ENCODE measurements at places on chromosomes 5 and 9.
A peak's percentile ranks its signal among the peaks of the same experiment; 100 is the strongest.

DNA sequence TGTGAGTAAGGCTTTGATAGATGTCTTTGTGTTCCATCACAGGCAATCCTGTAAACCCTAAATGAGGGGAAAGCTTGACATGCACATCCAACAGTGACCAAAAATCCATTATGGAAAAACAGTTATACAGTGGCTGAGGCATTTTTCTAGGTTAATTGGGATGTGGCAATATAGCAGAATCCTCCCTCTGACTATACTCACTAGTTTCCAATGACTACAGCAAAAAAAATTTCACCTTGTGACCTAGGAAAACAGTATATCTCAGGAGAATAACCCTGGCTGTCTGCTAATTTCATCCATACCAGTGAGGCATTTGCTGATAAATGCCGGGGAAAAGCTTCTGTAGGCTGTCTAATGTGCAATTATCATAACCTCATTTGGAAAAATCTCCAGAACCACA is 49.9 kb upstream of the SNCAIP start:
- no peak for DNase-seq

DNA sequence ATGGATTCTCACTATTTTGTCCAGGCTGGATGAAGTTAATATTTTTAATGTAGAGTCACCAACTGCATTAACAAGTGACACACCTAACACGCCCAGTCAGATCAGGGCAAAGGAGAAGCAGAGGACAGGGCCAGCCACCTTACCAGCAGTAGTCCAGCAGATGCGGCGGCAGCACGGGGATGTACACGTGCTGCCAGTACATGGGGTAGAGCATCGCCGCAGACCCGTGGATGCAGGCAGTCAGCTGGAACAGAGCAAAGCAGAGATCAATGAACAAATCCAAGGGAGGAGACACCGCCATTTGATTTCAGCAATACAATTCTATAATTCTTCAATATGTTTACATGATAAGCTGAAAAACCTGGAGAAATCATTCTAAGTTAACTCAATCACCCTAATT is 274.2 kb downstream of the CRB2 start:
- no peak for DNase-seq

DNA sequence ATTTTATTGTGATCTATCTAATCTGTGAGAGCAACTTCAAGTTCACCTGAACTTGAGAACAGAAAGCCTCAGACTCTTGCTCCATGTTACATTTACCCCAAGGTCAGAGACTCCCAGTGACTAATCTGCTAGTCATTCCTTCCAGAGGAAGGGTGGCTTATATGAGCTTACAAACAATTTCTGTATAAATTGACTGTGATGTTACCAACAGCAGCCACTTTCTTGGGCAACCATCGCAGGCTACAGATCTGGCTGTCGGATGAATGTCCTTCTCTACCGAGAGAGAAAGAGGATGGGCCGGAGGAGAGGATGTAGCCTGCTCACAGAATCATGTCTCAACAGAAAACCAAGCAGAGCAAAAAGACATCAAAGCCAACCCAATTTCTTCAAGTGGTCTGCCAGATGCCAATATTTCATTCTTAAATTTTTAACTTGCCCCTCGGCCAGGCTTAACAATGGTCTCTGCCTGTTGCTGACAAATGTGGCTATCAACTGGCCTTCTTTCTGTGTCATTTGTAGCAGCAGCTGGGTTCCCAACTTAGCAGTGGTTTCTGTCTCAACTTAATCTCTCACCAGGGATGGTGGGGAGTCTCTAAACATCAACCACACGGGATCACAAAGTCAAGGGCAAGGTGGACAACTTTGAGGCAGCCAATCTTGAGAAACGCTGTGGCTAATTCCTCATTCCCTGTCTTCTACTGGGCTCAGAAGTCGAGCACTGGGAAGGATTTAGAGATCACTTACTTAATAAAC is 81.3 kb downstream of the RAPGEF1 start:
- no peak for DNase-seq

DNA sequence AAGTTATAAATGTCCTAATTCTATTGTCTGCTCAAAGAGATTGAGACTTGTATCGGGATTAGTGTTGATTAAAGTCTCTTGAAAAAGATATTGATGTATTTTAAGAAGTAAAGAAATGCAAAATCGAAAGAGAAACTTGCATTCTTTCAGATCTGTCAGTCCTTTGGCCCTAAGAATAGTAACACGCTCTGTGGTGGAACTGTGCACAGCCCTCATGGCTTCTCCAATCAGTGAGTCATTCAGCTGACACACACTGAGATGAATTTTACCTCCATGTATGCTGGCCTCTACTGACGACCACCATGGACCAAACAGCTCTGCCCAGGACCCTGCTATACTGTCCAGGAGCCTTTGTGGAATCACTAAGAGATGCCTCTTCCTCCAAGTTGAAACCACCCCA is 232.4 kb downstream of the ESM1 start:
- DNase-seq = no peak

DNA sequence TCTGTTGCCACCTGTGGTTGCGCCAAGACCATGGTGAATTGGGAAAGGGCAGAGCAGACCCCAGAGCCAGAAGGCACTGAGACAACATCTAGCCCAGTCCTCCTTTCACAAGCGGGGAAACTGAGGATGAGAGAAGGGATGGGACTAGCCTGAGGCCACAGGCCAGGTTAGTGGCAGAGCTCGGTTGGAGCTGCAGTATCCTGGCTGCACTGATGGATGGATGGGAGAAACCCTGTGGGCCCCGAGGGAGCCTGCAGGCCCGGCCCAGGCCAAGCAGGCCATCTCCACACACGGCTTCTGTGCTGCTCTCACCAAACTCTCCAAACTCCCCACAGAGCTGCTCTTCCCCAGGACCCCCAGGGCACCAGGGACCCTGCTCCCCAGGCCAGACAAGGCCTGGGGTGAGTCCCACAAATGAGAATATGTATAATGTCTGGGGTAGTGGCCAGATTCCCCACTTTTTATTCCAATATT is 60.2 kb downstream of the TSTD2 start:
- DNase-seq = no peak

- no peak for DNase-seq
Observed at GRCh38 chr5:137856916-137857862, 10.5 kb upstream of the MYOT start.

- DNase-seq = no peak
Observed at GRCh38 chr5:81300921-81301270, 491 bp upstream of the ZCCHC9 start.

DNA sequence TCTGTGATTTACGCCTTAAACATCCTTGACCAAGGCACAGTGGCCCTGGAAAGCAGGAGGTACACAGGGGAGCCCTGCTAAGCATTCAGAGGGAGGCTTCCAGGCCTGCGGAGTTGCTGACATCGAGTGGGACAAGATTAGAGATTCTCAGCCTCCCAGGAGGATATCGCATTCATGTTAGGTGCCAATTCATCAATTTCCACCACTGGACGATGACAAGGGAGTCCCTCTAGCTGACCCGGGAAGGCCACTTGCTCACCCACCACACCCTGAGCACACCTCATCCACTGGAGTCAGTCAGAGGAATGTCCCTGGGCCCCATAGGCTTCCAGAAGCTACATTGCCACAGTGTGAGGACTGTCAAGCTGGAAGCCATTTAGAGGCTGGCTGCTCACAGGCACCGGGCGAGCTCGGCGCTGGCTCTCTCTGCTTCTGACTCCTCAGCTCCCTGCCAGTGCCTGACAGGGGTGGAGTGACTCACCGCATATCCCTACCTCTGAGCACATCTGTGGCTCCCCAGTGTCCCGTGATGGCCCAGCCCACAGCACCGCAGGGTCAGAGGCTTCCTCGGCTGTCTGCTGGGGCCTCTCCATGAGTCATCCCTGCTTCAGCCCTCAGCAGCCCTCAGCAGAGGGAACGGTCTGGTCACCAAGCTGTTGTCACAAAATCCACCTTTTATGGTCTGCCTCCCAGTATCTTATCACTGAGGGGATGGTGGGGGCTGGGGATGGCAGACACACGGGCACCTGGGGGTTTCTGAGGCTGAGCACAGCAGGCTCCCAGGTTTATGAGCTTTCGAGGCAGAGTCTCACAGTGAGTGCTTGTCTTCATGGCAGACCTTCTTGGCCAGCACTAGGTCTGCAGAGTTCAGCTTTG is 117.5 kb downstream of the ZNF608 start:
- peak; percentile 93 for DNase-seq

DNA sequence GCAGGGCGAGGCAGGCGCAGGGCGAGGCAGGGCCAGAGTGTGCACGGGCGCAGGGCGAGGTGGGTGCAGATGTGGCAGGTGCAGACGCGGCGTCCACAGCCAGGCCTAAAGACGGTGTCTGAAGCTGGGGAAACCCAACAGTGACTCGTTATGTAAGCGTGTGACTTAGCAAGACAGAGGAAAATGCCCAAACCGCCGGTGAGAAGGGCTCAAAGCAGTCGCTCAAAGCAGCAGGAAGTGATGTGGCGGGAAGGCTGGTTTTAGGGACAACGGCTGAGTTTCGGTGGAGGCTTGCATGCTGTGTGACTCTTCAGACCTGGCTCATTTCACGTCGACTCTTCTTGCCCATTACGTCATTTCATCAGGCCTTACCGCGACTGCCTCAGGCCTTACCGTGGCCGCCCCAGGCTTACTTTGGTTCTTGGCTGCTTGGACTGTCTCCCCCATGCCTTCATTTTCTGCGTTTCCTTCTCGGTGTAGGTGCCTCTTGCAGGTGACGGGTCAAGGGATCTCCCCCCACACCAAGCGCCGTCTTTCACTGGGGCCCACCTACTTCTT is 50.5 kb upstream of the EXOC3 start:
- DNase-seq = peak; percentile 63

GRCh38 chr5:124445070-124445619 is 301.3 kb downstream of the ZNF608 start:
- no peak for DNase-seq

- no peak for DNase-seq
Observed at GRCh38 chr9:117622347-117622746, 81.9 kb upstream of the TLR4 start.

GRCh38 chr5:128378632-128379031 is 159.4 kb downstream of the FBN2 start:
- no peak for DNase-seq

DNA sequence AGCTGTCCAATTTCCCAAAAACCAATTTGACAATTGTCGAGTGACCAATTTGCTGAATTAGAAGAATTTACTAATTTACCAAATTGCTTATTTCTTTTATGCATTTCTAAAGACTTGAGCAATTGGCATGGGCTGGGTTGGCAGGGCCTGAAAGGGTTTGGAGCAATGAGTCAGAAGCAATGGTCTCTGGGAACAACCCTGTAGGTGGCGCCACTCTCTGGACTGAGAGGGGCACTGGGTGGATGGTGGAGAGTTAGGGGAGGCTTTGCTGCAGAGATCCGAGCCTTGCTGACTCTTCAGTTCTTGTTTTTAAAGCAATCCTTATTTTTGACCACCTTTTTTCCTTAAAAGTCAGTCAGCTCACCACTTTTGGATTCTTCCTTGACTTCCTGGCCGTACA is 71.5 kb upstream of the RPS23 start:
- peak; percentile 93 for DNase-seq

DNA sequence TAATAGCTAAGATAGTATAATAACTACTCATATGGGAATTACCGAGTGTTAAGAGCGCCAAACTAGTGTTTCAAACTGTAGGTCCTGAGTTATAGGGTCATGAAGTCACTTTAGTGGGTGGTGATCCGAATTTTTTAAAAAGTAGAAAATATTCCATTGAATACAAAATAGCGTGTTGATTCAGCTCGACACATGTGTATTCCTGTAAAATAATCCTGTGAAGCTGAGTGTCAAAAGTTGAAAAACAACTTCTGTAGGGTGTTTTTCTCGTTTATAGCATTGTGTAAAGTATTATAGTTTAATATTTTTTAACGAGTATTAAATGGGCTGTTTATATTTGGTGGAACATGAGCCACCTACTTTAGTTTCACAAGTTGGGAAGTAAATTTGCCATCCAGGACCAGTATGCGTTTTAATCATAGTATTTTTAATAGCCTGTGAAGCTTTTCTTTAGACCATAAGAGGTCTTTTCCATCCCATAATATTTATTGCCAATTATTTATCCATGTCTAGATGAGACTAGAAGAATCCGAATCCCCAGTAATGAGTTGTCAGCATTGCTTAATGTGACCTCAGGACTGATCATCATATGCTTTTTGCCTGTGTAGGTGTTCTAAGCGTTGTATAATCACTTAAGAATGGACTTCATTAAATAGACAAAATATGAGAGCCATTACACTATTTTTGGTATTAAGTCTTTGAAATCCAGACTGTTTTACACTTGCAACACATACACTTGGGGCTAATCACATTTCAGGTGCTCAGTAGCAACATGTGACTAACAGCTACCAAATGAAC is 84.1 kb downstream of the PTPDC1 start:
- no peak for DNase-seq

DNA sequence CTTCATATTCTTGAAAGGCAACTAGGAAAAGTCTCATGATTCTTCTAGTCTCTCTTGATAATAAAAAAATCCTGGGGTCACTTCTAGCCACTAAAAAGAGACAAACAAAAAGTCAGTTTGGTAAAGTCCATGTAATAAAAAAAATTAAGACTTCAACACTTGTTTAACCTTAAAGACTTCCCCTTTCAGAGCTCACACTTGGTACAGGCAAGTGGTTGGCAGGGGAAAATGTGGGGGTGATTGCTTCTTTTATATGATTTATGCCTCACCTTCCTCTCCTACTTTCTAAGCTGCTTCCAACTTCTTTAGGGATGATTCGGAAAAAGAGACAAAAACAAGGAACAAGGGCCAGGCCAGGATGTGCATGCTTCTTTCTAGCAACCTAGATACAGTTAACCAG is 5.1 kb upstream of the ERCC6L2 start:
- DNase-seq = no peak

DNA sequence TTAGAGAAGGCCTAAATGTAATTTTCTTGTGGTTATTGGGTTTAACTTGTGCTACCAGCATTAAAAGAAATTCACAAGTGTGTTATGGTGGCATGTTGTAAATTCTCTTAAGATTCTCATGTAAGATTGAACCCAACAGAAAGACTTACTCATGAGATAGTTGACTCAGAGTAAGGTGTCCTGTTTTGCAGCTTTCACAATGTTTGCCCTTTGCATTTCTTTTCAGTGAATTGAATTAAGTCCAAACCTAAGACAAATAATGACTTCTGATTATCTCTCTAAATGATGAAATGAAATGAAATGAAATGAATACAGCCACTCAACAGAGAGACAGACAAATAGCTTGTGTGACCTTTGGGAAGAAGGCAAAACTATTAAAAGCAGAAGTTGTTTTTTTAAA is 1696.9 kb upstream of the WWC1 start:
- no peak for DNase-seq
